AG20443 (cell line): ENCODE measurements at places on chromosomes 2 and 18.

DNA sequence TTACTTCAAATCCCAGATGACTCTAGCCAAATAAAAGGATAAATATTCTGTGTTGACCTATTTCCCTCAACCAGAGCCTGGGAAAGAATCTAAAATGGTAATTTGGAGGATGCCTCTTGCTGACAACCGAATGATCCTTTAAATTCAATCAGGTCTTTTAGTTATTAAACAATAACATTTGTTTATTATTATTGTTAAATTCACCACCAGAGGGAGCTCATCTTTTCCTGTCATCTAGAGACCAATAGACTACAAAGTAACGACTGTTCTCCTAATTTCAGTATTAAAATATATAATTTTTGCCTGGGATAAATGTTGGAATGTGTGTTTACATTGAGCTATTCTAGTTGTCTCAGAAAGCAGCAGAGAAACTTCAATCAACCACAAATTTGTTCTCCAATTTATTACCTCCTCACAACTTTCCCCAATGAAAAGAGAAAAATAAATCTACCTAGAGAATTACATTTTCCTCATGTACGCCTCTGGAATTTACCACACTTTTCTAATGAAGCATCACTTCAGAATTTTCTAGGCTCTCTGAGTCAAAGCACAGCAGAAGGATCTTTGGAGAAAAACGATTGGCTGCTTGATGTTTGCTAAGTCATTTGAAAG, 142.7 kb downstream of the SCG2 start:
- no peak for DNase-seq

DNA sequence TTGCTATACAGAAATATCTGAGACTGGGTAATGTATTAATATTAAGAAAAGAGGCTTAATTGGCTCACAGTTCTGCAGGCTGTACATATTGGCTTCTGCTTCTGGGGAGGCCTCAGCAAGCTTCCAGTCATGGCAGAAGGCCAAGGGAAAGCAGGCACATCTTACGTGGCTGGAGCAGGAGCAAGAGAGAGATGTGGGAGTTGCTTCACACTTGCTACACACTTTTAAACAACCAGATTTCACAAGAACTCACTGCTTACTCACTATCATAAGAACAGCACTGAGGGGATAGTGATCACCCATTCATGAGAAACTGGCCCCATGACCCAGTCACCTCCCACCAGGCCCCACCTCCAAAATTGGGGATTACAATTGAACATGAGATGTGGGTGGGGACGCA, 50.6 kb downstream of the MAPRE2 start:
- no peak for DNase-seq

DNA sequence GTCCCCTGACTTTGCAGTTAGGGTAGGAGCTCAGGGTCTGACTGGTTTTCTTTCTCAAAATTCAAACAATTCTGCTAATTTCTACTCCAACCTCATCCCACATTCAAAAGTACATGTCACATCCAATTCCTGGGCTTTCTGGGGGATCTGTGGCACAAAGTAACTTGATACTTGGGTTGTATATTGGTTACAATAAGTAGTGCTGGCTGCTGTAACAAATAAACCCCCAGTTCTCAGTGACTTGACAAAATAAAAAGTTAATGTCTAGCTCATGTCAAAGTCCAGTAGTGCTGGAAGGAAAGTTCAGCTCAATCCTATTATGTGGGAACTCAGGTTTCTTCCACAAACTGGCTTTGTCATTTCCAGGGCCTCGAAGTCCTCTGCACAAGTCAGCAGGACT, 23.1 kb downstream of the LGALSL start:
- DNase-seq = no peak

DNA sequence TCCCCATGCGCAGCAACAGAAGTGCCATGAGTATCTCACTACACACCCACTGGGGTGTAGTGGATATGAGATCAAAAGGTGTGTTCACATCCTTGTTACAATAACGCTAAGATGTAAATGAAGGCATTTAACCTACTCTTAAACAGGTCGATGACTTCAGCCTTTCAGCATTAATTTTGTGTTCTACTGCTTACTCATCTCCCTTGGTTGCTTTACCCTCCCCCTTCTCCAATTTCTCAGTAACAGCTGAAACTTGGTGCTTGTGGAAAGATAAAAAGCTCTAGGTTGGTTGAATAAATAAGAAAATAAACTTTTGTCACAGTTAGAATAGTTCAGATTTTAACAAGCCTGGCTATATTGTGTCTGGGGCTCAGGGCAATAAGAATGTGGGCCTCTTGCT, 147.5 kb upstream of the SESTD1 start:
- DNase-seq = no peak

DNA sequence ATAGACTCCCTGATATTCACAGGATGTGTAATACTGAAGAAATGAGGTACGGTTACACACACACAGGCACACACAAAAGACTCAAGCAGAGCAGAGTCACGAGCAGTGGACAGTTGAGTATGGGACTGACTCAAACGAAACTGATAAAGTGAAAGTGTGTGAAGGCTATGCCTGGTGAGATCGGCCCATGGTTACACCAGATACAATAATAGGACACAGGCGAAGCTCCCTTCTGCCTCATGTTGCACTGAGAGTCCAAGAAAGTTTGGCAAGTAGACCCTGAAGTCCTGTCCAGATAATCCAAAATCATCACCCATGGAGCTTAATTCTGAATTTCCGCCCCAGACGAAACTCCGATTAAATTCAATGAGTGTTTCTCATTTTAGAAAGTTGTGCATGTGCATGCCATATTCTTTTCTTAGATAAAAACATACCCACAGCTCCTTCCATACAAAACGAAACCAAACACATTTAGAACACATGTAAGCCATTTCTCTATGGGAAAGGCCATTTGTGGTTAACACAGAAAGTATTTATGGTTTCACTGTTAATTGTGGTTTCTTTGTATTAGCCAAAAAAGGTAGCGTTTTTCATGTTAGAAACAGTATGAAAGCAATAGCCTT, 567.6 kb downstream of the PLCL1 start:
- peak; percentile 55 for DNase-seq

GRCh38 chr2:228377533-228377932, 196.0 kb upstream of the SPHKAP start:
- DNase-seq = no peak

- DNase-seq = peak; percentile 42
Observed at GRCh38 chr2:215772634-215773563, 240.5 kb downstream of the MREG start.

GRCh38 chr18:59783138-59783537, 85.9 kb upstream of the CCBE1 start:
- DNase-seq = peak; percentile 65

- no peak for DNase-seq
Observed at GRCh38 chr18:53534695-53535094, 689.8 kb downstream of the MBD2 start.

DNA sequence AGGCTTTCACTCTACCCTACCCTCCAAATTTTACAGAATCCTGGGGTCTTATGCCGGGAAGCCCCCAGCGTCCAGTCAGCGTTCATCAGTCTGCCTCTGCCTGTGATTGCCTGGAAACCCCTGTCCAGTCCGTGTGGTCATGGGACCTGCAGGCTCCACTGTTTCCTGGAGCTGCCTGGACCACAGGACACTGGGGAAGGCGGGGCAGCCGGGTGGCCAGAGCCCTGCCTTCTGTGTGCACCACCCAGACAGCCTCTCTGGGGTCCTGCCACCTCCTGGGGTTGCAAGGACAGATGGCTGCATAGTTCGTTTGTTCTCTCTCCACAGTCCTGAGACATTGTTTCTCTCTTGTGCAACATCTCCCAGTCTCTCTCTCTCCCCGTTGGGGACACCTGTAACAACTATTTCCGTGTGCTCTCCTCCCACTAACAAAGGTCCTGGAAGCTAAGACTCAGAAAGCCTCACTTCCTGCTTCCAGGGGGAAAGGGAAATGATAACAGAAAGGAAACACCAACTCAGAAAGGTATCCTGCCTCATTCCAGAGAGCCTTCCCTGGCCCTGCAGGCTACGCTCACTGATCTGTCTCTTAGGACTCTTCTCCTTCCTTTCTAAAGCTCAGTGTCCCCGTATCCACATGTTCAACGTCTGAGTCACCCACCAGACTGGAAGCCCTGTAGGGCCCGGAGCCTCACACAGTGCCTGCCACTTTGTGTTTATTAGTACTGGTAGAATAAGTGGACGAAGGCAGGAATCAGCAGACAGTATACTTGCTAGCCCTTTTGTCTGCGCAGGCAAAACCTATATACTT, 192.8 kb upstream of the RAB12 start:
- DNase-seq = no peak

GRCh38 chr18:61400716-61401115, 67.5 kb downstream of the CDH20 start:
- peak; percentile 36 for DNase-seq

DNA sequence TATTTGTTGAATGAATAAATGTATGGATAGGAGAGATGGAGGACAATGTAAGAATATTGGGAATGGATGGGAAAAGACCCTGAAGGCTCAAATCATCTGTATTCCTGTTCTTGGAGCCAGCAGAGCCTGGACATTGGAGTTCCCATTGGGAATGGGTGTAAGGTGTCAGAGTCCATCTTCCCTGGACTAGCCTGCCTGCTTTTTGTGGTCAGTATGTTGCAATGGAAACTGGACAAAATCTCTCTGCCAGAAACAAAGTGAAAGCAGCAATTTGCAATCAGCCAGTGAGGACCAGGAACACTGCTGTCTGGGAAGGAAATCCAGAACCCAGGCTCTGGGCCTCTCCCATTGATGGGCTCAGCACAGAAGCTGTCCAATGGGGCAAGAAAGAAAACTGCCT, 83.5 kb upstream of the SKOR2 start:
- peak; percentile 20 for DNase-seq

- no peak for DNase-seq
Observed at GRCh38 chr2:212022966-212023365, 515.6 kb downstream of the ERBB4 start.

GRCh38 chr2:85593023-85593422, 2.5 kb upstream of the RNF181 start:
- no peak for DNase-seq

GRCh38 chr18:49966090-49966489, 152.8 kb upstream of the ACAA2 start:
- DNase-seq = no peak

DNA sequence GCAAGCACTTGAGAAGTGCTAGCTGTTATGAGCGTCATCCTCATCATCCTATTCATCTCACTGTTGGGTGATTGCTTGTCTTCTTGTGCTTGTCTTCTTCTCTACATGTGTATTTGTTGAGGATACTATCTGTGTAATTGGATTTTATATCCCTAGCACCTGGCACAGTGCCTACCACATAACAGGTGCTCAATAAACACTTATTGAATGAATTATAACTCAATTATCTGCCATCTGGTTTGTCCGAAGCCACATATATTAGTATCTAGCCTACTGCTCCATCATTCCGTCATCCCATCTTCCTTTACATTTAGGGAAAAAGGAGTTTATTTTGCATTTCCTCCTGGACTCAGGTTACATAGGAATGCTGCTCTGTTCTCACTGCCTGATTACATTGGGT, 330.4 kb upstream of the ETAA1 start:
- DNase-seq = no peak

DNA sequence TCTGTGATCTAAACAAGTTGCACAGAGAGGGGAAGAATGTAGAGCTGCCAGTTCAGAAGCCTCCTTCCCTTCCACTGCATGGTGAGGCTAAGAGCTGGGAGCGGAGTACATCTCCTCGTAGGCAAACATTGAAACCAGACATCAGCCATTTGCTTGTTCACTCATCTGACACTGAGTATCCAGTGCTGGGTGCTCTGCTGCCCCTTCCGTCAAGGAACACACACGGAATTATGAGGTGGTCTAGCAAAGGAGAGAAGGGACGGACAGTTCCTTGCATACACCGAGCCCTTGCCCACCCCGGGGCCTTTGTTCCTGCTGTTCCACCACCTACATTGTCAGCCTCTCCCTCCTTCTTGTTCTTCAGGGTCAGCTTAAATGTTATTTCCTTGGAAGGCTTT, 44.6 kb downstream of the SLC4A1AP start:
- no peak for DNase-seq

GRCh38 chr2:237866101-237866621, 6.7 kb downstream of the RAMP1 start:
- DNase-seq = peak; percentile 63

- peak; percentile 31 for DNase-seq
Observed at GRCh38 chr2:65231121-65231520, 3.5 kb downstream of the ACTR2 start.

DNA sequence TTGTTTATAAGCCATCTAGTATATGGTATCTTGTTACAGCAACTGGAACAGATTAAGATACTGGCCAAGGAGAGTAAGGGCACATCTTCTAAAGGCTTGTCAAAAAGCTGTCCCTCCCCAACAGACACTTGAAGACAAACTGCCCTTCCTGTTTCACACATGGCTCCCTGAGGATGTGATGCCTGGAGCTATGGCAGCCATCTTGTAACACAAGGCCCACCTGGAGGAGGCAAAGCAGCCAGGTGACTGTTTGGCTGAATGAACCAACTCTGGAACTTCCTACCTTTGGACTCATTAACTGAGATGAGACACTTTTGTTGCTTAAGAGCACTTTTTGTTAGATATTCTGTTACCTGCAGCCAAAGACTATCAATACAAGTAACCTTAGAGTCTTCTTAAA, 54.4 kb downstream of the SNORC start:
- DNase-seq = no peak

- no peak for DNase-seq
Observed at GRCh38 chr2:174048243-174048642, 83.1 kb upstream of the SP3 start.

DNA sequence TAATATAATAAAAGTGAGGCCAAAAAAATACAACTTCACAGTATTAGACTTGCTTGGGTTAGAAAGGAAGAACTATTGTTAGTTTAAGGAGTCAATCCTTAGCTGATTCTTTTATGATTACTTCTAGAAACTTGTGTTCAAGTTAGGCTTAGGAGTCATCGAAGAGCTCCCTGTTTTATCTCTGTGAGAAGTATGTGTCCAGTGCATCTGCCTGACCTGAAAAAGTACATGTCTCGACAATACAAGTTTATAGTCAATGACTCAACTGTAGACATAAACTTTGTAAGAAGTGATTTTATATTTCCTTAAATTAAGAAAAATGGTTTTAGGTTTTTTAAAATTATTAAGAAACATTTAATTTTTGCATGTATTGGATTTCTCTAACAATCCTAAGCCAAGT, 571.2 kb downstream of the ZEB2 start:
- no peak for DNase-seq

DNA sequence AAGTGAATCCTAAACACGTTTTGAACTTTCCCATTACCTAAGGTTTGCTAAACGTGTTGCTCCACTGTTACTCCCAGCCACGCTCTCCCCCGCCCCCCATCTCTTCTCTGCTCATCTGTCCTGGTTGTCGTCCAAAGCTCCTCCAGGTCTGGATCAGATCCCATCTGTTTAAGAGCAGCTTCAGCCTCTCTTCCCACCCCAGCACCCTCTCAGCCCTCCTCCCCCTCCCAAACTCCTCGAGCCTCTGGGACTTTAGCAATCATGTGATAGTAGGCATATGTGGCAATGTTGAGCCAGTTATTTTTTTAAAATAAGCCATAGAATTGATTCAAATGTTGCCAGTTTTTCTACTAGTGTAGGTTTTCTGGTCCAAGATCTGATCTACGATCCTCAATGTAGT, 20.0 kb upstream of the LPIN1 start:
- DNase-seq = no peak
